ENCODE measurements at places on chromosomes 3 and 15.
A peak's percentile ranks its signal among the peaks of the same experiment; 100 is the strongest.

GRCh38 chr15:57134071-57134605 lies 215.7 kb downstream of the TCF12 start:
- no peak for DNase-seq

DNA sequence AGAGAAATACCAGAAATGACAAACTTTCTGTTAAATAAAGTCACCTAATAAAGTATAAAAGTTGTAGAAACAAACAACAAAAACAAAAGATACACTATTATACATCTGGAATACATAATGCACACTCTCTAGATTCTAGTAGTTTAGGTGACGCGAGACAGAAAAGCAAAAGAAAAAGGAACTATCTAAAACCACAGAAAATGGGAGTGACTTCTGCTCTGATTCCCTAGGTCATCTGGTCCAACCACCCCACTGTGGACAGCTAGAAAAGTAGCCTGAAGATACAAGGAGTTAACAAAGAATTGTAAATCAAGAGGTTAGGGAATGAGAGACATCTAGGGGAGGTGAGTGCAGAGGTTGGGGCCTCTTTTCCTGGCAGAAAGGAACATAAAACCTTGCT lies 39.1 kb downstream of the DHX36 start:
- no peak for DNase-seq

DNA sequence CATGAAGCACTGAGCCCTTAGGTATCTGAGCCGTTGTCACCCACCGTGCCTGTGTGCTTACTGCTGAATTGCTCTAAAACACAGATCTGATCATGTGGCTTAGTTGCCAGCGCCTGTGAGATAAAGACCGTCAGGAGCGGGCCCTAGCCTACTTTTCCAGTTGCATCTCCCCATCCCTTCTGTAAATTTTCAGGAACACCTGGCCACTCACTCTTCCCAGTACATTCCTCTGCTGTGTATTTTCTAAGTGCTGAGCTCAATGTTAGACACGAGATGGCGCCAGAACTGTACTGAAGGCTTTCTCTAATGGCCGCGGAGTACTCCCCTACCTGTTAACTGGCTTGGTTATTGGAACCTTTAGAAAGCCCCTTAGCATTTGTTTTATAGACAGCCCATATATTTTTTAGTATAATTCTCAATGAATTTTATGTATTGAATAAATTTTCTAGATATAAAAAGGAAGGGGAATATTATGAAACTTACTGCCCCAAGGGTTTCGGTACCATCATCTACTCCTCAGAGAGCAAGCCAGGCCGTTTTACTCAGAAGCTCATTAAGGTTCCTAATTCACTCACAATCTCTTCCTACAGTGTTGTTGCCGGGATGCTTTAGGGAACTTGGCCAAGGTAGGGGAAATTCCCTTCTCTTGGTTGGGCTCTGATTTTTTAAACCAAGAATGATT lies 16.7 kb upstream of the WNT7A start:
- DNase-seq: peak; percentile 67

- peak; percentile 5 for DNase-seq
Observed at GRCh38 chr3:30475038-30475808, 131.2 kb upstream of the TGFBR2 start.

DNA sequence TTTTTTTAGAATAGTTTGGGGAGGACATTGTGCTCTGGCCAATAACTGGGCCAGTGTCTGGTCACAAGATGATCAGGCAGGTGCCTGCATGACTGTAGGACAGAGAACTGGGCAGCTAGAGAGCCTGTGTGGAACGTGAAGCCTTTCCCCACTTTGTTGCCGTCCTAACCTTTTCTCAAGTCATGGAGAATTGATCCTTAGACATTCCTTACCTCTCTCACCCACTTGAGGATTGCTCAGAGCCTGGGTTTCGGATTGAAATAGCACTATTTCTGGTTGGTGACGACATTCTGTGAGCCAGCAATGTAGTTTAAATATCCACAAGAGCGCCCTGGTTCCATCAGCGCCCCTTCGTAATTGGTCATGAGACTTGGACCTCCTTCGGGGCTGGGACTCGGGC lies 138.4 kb downstream of the IGF1R start:
- no peak for DNase-seq

DNA sequence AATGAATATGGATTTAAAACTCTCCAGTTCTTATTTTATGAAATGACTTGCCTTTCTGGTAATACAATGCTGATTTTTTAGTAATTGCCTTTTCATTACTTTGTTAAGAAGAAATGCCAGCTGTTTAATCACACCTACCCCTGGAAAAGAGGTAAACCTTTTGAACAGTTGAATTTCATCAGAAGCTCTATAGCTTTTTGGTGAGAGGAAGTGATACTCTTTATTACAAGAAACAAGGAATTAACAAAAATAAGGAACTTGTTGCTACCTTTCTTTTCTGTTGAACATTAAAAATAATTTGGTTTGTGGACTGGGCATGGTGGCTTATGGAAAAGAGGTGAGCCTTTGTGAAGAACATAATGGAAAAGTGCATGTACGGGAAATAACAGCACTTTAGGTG lies 19.7 kb downstream of the BLOC1S6 start:
- no peak for DNase-seq

- no peak for DNase-seq
Observed at GRCh38 chr3:82654708-82655107, 893.3 kb upstream of the GBE1 start.

DNA sequence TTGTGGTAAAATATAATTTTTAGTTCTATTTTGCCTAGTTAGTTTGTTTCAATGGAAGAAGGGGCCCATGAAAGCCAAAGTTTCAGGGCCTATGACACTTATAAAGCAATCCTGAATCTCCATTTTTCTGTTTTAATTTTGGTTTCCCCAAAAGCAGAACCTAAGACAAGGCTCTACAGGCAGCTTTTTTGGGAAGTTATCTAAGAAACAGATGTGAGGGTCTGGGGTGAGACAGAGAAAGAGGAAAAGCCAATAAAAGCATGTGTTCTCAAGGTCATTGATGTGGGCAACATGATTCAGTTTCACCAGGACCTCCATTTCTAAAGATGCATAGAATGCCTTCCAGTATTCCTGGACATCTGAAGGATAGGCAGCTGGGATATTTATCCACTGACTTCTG lies 598.5 kb downstream of the PDCD6IP start:
- no peak for DNase-seq

All from activated CD4-positive, alpha-beta T cell treated with anti-CD3 and anti-CD28 coated beads, Interleukin-2, Interleukin-6, amounts not matched to agents 100 ng/mL and 50 ng/mL, durations not matched to agents 16 hours and 8 hours (primary cell).